ENCODE measurements at places on chromosomes 7 and 10.
A peak's percentile ranks its signal among the peaks of the same experiment; 100 is the strongest.

DNA sequence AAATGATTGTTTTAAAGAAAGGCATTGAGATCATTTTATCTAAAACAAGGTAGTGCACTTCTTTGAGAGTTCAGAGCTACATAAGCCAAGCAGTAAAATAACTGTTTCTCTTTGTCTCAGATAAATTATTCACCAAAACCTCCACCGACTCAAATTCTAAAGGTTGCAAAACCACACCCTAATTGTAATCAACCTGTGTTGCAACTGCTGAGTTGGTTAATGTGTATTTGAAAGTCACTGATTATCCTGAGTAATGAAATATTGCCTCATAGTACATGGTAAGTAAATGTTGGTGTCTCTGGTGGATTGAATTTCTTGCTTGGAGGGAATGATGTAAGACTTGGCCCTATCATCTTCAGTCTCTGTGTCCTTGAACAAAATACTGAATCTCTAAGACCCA, 35.9 kb upstream of the CYP2C9 start:
- no peak for DNase-seq

GRCh38 chr10:76899490-76899889, 738.1 kb downstream of the KCNMA1 start:
- DNase-seq: no peak

DNA sequence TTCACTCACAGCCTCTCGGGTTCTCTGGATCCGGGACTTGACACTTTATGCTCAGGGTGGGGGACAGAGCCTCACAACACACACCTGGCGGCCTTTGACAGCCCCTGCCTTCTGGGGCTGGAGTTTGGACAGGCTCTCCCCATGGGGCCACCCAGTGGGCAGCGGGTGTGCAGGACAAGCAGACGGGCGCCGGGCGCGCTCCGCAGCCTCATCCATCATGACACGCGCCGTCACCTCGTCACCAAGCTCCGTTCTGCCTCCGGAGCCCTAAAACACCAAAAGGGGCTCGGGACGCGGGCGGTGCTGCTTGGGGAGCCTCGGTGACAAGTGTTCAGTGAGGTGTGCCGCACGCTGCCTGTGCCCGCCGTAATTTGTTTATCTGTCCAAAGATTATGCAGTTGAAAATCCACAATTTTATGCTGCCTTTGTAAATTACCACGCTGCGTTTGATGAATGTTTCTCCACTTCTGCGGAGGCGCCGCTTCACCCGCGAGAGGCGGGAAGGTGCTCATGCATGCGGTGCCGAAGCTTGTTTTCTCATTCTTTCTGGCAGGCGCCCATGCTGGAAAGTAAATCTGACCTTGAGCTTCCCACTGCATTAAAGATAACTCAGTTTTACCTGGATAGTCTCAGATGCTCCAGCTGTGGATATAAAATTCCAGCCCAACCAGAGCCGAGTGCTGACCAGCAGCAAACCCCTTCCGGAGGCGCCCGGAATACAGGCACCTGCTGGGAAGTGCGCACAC, 6.2 kb downstream of the NKX6-2 start:
- DNase-seq: no peak

- DNase-seq: no peak
These were observed 27.8 kb downstream of the UNC5B start for GRCh38 chr10:71239946-71240795.

- DNase-seq: no peak
These were observed 2.7 kb upstream of the HERPUD2 start for GRCh38 chr7:35697414-35698175.

- no peak for DNase-seq
These were observed 1.5 kb downstream of the SEM1 start for GRCh38 chr7:96707901-96708774.

GRCh38 chr10:26064106-26064505, 130.1 kb downstream of the MYO3A start:
- no peak for DNase-seq

DNA sequence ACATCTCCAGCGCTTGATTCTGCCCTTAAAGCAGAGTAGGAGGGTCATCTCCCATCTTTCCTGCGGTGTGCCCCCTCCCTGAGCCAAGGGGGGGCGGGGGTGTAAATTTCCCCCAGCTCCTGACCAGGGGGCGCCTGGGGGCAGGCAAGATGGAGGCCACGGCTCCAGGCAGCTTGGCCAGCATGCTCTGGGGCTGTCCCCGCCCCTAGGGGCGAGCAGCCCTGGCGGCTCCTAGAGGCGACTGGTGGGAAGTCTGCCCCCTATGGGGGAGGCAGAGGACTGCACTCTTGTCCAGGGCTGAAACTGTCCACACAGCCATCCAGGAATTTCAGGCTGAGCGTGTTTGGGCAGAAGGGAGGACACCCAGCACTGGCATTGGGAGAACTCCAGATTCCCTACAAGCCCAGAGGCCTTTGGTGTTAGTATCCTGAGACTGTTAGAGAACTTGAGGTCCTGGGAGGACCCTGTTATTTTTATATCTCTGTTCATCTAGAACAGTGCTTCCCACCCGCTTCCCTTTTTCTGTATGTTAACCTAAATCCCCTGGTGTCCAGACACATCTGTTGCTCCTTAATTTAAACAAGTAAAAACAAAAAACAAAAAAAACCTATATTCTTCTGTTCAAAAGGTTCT, 4.6 kb downstream of the STRA8 start:
- DNase-seq: no peak

DNA sequence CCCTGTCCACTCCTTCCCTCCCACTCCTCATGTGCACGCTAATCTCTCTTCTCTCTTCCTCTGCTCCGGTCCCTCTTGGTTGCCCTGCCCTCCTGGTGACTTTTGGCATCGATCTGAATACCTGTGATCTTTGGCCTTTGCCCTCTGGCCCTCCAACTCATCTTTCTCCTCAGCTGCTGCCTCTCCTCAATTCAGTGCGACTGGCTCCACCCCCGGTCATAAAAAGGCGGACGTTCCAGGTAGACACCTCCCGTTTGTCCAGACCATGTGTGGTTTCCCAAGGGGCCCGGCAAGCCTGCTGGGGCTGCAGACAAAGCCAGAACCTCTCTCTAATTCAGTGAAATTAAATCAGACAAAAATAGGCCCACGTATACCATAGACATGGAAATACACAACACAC, 96.8 kb downstream of the COL13A1 start:
- DNase-seq: no peak

DNA sequence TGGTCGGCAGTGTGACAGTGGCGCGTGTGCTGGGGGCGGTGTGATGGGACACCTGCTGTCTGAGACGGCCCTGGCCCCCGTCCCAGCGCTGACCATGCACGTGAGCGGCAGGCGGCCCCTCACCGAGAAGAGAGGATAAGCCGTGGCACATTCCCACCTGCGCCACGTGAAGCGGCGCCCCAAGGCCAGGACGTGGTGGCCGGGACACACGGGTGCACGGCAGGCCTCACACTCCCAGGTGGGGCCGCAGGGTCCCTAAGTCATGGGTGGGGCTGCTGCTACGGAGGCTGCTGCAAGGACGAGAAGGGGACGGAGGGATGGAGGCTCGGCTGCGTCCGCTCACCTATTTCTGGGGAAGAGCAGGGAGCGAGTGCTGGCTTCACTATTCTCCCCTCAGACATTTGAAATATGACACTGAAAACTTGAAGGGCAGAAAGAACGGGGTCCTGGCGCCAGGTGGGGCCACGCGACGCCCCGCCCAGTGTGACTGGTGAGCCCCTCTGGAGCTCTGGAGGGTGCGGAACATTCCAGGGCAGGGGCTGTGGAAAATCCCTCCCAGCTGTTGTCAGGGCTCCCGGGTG, 7.5 kb downstream of the CYP2W1 start:
- DNase-seq: no peak

DNA sequence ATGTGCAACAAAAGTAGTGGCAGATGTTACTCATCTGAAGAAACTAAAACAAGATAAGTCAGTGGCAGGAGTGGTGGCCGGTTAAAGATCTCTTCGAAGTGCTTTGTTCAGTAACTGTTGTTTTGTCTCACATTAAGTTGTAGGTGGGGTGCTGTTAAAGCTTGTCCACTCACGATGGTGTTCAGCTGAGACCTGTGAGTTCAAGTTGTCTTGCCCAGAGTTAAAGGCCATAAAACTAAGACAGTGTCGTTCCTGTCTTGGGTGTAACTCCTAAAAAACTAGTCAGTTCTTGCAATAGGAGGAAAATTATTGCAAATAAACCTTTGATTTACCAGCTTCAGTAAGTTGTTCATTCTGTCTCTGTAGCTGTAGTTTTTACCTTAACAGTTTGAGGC, 857 bp upstream of the FOXP2 start:
- no peak for DNase-seq

- DNase-seq: peak; percentile 99
These were observed 107.2 kb upstream of the LYZL2 start for GRCh38 chr10:30736685-30737232.

GRCh38 chr7:130956417-130957136, 222.6 kb upstream of the KLF14 start:
- DNase-seq: no peak

GRCh38 chr7:101156277-101156676, 2.0 kb downstream of the AP1S1 start:
- no peak for DNase-seq

GRCh38 chr7:66682350-66683093, 53.8 kb downstream of the KCTD7 start:
- DNase-seq: no peak

DNA sequence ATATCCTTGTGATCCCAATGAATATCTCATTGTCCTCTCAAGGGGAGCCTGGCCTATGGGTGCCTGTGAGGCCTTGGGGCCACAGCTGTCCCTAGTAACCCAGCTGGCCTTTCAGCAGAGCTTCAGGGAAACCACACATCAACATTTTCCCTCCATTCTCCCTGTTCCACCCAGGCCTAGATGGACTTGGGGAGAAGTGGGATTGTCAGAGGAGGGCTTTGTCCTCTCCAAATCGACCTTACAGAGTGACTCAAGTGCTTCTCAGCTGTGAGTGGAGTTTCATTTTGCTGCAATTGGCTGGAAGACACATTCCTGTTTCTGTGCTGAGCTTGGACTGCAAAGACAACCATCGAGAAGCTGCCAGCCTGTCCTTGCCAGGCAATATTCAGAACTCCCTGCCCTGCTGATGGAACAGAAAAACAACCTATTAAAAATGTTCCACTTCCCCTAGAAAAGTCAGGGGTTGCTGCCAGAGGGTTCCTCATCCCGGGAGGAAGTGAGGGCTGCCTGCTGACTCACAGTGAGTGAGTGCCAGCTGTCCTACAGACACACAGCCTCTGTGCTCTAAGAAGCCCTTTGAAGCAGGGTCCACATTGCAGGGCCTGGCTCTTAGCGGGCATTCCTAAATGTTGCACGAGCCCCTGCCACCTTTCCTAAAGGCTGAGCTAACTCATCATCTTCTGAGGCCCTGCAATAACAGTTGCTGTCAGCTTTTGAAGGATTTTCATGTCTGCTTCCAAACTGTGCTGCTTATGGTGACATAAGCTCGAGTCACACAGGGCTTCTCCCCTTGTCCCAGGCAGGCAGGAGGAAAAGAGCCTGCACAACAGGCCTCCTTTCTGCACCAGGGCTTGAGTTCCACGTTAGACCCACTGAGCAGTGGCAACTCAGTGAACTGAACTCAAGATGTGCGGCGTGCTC, 20.5 kb downstream of the STRA8 start:
- peak; percentile 11 for DNase-seq

- DNase-seq: peak; percentile 36
These were observed 168.7 kb upstream of the LYZL1 start for GRCh38 chr10:29120216-29120615.

Measured in AG04450 (cell line).